Left kidney (tissue), 8 donors: ENCODE measurements at places on chromosomes 7 and 10.

GRCh38 chr7:33053721-33054120, 8.9 kb downstream of the NT5C3A start:
- DNase-seq: no peak

DNA sequence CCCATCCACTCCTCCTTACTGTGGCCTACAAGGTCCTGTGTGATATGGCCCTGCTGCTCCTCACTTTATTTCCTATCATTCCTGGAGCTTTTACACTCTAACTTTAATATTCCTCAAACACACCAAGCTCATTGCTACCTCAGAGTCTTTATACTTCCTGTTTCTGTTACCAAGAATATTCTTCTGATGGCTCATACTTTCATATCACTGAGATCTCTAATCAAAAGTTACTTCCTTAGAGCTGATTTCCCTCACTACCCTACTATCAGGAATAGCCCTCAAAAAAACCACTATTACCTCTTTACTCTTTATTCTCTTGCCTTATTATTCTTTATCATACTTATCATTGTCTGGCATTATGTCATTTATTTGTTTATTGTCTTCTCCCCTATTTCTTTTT, 5.8 kb upstream of the PPP3CB start:
- no peak for DNase-seq

GRCh38 chr7:81190997-81191768, 272.3 kb upstream of the SEMA3C start:
- DNase-seq: no peak

DNA sequence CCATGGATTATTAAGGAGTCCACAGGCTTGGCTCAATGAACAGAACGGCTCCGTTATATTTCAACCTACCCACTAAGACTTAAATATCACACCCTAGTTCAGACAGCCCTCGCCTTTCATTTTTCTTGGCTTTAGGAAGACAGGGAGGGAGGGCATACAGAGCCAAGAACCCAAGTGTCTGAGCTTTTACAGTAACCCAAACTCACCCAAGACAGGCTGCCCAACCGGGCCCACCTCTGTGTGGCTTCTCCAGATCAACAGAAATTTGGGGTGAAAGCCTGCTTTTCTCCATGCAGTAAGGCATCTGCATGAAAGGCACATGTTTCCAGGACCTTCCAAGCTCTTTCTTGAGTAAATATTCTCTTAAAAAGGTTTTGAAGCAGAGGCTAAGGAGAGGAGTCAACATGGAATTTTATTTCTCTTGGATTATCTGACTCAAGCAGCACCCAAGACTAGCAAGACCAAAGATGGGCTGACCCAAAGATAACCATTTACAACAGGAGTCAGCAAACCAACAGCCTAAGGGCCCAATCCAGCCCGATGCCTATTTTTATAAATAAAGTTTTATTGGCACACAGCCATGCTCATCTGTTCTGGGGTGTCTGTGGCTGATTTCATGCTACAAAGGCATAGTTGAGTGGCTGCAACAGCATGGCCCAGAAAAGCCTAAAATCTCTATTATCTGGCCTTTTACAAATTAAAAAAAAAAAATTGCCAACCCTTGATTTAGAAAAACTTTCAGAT, 90.1 kb downstream of the KCNMA1 start:
- DNase-seq: no peak
